WERI-Rb-1 (cell line): ENCODE measurements at places on chromosomes 2 and 18.

DNA sequence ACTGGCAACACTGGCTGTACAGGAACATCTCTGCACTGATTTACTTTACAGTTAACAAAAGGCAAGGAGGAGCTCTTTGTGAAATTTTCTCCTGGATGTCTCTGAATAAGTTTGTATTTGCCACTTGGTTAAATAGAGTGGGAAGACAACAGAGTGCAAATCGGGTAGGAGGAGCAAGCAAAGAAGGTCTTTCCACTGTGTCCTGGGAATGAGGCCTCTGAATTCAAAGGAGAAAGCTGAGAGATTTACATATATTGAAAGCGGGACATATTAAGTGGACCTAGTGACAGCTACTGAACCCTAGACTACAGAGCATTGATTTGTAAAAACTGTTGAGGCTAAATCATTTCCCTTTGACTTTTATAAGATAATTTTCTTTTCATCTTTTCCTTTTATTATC lies 117.4 kb upstream of the CHRNA1 start:
- DNase-seq: no peak

- DNase-seq: no peak
Observed at GRCh38 chr2:150695451-150696135, 208.1 kb upstream of the RND3 start.

GRCh38 chr2:88281302-88282217 lies 111.4 kb downstream of the THNSL2 start:
- DNase-seq: no peak

DNA sequence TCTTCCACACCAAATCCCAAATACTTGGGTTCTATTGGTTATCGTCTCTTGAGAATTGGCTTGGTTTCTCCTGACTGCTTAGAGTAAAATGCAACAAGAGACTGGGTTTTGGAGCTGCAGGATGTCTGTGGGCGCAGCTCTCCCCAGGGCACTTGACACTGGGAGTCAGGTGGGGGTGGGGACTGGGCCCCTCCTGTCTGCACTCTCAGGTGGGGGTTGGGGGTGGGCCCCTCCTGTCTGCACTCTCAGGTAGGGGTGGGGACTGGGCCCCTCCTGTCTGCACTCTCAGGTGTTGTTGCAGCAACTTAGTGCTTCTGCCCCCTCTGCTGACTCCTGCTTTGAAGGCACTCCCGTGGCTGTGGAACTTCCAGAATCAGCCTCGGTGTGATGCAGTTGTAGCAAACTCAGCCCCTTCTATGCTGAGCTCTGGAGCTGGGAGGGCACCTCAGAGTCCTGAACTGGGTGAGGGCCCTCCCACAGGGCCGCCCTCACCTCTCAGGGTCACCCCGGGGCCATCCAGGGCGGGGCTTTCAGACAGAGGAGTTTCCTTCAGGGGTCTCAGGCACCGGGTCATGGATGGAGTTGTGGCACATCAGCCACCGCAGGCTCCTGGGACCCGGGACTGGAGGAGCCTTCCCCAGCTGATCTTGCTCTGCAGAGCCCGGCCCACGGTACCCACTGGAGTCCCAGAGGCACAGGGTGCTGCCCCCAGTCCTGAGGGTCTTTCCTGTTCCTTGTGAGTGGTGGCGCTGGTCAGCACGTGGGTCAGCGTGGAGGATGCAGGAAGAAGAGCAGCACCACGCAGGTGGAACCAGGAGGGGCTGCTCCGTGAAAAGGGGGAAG lies 22.9 kb upstream of the CIDEA start:
- DNase-seq: no peak

DNA sequence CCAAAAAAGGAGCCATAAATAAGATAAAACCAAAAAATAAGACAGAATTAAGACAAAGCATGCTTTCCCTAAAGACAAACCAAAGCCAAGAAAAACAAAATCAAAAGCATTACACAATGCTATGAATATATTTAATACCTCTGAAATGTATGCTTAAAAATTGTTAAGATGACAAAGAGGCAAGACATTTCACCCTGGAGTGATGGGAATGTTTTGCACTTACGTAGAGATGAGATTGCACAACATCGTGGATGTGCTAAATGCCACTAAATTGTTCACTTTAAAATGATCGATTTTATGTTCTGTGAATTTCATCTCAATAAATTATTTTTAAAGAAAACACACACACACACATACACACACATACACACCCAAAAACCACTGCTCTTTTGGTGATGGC lies 386.6 kb upstream of the KLHL29 start:
- DNase-seq: no peak

GRCh38 chr18:62287781-62288664 lies 37.1 kb upstream of the TNFRSF11A start:
- no peak for DNase-seq

DNA sequence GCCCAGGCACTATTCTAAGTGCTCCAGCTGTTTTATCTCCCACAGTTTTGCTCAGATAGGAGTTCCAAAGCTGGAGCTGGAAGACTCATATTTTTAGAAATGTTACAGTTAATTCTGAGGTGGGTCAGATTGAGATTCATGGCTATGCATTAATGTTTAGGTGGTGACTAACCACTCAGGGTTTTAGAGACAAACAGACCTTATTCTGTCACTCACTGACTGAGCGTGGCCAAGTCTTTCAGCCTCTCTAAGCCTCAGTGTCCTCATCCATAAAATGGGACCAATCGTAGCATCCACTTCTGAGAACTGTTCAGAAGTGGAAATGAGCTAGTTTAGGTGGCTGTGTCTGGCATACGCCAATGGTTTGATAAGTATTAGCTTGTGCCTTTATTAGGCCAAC lies 4.3 kb upstream of the CASP8 start:
- no peak for DNase-seq

- DNase-seq: peak; percentile 15
Observed at GRCh38 chr2:169362118-169362893, at the start of gene LRP2. LRP2 (minus strand) TSS chr2:169362534; CDS start chr2:169362399, 135 bp downstream.

DNA sequence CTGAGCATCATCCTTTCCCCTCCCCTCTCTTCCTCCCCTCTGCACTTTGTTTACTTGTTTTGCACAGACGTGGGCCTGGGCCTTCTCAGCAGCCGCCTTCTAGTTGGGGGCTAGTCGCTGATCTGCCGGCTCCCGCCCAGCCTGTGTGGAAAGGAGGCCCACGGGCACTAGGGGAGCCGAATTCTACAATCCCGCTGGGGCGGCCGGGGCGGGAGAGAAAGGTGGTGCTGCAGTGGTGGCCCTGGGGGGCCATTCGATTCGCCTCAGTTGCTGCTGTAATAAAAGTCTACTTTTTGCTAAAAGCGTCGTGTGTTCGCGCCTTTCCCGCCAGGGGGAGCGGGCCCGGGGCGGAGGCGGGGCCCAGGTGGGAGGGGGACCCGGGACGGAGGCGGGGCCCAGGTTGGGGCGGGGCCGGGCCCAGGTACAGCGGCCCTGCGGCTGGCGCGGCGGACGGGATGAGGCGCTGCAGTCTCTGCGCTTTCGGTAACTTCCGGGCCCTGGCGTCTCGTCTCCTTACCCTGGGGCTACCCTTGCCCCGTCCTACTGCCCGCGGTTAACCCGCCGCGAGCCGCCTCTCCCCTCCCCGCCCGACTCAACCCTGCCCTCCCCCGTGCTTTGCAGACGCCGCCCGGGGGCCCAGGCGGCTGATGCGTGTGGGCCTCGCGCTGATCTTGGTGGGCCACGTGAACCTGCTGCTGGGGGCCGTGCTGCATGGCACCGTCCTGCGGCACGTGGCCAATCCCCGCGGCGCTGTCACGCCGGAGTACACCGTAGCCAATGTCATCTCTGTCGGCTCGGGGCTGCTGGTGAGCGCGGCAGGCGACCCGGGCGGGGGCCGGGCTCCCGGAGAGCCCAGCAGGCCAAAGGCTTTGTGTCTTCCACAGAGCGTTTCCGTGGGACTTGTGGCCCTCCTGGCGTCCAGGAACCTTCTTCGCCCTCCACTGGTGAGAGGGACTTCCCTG lies at the start of gene KRTCAP3:
Gene KRTCAP3 (plus strand): TSS at position 424 of the 962 bp plus-strand sequence. CDS start 32 bp downstream, at position 456.
- DNase-seq: no peak

- DNase-seq: no peak
Observed at GRCh38 chr2:226440127-226440918, 359.3 kb downstream of the IRS1 start.
